ENCODE measurements at places on chromosomes 12 and 14.

DNA sequence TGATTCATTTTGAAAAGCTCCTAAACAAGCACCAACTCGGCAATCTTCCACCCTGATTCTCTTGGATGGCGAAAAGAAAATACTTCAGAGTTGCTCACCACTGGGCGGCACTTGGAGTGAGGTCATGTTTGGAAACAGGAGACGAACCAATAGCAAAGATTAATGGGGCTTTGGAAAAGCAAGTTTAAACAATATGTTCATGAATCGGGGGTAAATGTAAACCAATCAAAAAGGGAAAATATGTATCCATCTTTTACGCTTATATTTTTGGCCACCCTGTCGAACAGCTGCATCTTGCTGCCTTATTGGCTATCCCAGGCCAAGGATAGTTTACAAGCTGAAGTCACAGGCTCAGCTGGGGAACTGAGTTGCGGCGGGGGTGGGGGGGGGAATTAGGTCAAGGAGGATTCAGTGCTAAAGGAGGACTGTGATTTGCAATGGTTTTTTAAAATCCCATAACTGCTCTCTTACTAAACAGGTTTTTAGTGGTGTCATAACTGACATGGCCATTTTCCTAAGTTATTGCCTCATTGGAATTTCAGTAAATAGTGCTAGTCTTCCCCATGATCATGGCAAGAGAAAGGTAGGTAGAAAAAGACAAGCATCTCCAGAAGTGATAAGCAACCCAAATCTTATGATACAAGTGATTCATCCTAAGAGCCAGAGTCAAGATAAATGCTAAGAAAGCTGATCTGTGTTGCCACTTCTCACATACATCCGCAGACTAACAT is 210.6 kb downstream of the PHLDA1 start:
- peak; percentile 76 for DNase-seq

- no peak for DNase-seq
These were observed 220.8 kb downstream of the ITPR2 start for GRCh38 chr12:26612203-26612602.

GRCh38 chr14:68780358-68781160 is 12.3 kb downstream of the ZFP36L1 start:
- peak; percentile 82 for DNase-seq

GRCh38 chr12:27336282-27336653 is 3.6 kb downstream of the BMAL2 start:
- DNase-seq, result no peak

DNA sequence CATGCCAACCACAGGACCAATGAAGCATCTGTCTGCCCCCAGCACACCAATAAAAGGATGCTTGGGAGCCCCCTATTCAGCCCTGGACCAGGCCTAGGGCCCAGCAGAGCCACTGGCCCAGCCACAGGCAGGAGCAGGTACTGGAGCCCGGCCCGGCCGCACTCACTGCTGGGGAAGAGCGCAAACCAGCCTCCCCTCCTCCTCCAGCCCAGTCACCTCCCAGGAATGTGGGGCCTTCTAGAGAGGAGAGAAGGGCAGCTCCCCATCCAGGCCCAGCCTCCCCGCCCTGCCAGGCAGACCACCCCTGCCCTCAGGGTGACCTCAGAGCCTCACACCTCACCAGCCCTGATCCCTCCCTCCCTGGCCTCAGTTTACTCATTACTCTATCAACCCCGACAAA is 56.2 kb downstream of the CCNK start:
- peak; percentile 68 for DNase-seq

GRCh38 chr14:102882226-102882906 is 40.1 kb upstream of the AMN start:
- no peak for DNase-seq

- no peak for DNase-seq
These were observed 71.9 kb downstream of the KLHL28 start for GRCh38 chr14:44889595-44890471.

GRCh38 chr12:42090899-42091298 is 53.8 kb downstream of the GXYLT1 start:
- DNase-seq, result peak; percentile 54

GRCh38 chr12:11794751-11795150 is 145.3 kb downstream of the ETV6 start:
- no peak for DNase-seq

GRCh38 chr12:65597527-65597926 is 226.8 kb upstream of the HMGA2 start:
- DNase-seq, result peak; percentile 59

DNA sequence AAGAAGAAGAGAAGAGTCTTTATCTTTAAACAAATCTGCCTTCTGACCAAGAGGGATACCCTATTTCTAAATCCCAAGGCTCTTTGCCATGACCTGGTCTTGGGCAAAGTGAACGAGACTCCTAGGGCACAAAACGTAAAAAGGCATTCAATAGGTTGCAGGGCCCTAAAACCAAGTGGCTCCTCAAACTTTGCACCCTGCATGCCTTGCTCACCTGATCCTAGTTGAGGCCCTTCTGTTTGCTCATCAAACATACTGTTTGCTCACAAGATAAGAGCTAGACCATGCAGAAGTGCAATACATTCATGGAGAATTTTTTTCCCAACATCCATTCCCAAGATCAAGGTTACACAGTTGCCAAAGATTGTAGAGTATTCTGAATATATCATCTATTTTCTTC is 7.9 kb upstream of the PRH1 start:
- no peak for DNase-seq

DNA sequence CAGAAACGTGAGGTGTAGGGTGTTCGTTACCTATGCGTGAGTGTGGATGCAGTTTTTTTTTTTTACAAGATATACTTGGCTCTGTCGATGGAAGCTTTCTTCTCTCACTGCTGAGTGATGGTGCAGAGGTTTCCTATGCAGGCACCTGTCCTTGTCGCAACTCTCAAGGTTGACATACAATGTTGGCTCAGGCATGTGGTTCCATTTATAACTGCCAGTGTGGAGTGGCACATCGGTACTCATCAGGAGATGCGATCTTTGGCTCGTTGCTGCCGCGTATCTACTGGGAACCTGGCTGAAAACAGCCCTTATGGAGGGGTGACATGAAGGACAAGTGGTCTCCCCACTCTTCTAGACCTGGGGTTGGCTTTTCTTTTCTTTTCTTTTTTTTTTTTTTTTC is 109.0 kb downstream of the ZNF664 start:
- no peak for DNase-seq

DNA sequence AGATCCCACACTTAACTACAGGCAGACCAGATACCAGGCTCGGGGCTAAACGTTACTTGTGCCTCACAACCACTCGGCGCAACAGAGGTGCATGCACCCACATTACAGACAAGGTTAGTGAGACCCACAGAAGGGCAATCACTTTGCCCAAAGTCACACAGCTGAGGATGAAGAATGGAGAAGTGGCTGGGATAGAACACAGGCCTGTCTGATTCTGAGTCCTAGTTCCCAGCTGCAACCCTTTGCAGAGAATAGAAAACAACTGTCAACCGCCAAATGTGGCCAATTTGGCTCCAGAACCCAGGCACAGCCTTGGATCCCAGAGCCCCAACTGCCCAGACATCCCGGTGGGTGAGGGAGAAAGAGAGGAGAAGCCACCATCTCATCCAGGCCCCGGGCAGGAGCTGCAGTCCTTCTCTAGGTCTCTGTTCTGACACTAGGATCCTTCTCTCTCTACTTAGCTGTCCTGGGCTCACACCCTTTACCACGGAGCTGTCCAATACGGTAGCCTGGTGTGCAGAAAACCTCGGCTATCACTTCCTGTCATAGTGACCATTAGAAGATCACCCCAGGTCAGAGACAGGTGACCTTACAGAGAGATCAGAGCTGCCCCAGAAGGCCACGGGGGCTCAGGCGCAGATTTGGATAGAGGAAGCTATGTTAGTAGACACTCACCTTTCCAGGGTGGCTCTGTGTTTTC is 59.1 kb downstream of the FAM222A start:
- DNase-seq, result no peak

GRCh38 chr12:58313091-58313855 is 371.9 kb downstream of the ATP23 start:
- DNase-seq, result peak; percentile 69

GRCh38 chr14:22836301-22837113 is at the start of gene MMP14:
Gene MMP14, plus strand, starts transcription at chr14:22836585. Its CDS starts 233 bp downstream, at chr14:22836818.
- peak; percentile 95 for DNase-seq

DNA sequence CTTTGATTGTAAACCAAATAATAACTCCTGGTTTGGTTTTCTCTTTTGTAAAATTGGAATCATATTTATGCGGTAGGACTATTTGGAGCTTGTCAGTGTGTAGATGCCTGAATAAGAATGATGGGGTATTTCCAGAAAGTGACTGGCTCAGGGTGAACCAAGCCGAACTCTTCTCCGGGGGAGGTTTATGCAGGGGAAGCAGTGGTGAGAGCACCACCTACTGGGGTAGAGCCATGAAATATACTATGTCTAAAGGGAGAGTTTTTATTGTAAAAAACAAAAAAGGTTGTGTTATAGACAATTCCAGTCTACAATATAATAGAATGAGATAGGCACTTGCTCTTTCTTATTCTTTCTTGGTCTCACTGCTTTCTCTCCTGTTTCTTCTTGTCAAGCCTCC is 222.9 kb upstream of the SLC16A7 start:
- DNase-seq, result peak; percentile 5

GRCh38 chr12:79661629-79662028 is 29.1 kb downstream of the PAWR start:
- DNase-seq, result peak; percentile 6

DNA sequence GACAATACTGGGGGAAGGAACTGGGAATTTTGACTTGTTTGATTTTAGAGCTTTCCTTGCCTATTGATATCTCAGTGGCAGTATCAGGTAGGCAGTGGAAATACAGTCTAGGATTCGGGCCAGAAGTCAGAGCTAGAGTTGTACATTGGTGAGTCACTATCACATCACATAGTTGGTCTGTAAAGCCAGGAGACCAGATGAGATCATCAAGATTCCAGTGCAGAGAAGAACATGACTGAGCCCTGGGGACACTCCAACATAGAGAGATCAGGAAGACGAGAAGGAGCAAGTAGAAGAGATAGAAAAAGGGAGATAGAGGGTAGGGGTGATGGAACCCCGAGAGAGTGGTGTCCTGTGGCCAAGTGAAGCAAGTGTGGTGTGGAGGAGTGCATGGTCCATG is 46.6 kb upstream of the NR1H4 start:
- DNase-seq, result peak; percentile 3

DNA sequence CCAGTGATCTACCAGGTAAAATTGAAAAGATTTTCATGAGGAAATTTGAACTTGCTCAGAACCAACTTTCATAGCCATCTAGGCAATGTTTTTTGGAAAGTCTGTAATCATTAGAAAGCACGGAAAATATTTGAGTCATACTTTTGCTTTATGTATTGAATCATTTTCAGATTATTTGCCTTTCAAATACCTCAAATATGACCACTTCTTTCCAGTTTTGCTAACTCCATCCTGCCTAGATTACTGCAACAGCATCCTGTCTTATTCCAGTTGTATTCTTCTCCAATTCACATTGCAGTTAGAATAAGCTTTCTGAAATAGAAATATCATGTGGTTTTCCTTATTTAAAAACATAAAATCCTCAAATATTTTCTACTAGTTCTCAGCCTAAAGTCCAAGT is 239.8 kb upstream of the FAR2 start:
- DNase-seq, result no peak

- DNase-seq, result no peak
These were observed 81.7 kb upstream of the PRB2 start for GRCh38 chr12:11477110-11477509.

DNA sequence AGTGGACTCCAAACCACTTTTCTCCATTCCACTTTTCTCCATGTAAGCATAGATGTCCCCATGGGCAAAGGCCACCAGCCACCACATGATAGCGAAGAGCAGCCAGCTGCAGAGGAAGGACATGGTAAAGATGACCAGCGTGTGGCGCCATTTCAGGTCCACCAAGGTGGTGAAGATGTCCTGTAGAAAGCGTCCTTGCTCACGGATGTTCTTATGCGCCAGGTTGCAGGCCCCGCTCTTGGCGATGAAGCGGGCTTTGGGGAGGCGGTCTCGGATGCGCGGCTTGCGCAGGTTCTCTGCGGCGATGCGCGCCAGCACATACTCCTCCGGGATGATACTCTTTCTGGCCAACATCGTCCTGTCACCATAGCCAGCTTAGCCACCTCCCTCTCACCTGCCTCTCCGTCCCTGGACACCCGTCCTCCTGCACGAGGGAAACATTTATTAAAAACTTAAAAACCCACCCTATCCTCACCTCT is 1.2 kb downstream of the KCNJ8 start:
- no peak for DNase-seq

DNA sequence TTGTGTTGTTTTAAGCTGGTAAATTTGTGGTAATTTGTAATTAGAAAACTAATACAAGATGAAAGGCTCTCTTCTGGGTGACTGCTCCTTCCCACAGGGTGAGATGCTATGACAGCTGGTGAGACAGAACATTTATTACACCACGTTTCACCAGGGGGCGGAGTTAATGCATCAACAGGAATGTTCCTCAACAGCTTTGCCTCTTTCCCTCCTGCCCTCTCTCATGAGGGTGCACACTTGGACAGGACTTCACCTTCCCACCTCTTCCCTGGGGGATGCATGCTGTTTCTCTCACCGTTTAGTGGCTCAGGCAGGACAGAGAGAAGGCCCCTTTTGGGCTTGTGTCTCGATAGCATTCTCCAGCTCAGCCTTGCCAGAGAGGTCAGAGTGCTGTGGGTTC is 13.4 kb upstream of the PPP1R1A start:
- peak; percentile 10 for DNase-seq

DNA sequence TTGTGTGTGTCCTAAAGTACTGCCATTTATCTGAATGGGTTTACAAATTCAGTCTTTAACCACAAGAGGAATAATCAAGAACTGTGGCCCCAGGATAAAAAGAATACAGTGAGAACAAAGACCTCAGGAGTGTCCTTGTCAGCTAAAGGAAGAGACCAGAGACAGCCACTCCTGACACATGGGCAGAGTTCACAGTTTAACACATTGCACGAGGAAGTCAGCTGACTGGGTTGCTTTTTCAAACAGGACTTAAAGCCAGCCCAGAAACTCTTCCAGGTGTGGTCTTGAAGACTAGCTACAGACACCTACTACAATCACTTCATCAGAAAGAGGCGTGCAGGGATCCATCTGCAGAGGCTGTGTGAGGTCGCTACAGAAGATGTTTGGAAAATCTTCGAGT is 42.8 kb downstream of the GNS start:
- no peak for DNase-seq

- peak; percentile 42 for DNase-seq
These were observed 56.2 kb downstream of the NTF3 start for GRCh38 chr12:5487948-5488625.

- DNase-seq, result peak; percentile 43
These were observed 122.4 kb downstream of the GPR135 start for GRCh38 chr14:59342516-59343484.

- no peak for DNase-seq
These were observed 9.1 kb downstream of the BTBD6 start for GRCh38 chr14:105257464-105257863.

GRCh38 chr14:89540830-89541470 is 123.9 kb upstream of the FOXN3 start:
- peak; percentile 38 for DNase-seq

GRCh38 chr12:100987552-100988521 is 193.3 kb downstream of the ANO4 start:
- peak; percentile 32 for DNase-seq

DNA sequence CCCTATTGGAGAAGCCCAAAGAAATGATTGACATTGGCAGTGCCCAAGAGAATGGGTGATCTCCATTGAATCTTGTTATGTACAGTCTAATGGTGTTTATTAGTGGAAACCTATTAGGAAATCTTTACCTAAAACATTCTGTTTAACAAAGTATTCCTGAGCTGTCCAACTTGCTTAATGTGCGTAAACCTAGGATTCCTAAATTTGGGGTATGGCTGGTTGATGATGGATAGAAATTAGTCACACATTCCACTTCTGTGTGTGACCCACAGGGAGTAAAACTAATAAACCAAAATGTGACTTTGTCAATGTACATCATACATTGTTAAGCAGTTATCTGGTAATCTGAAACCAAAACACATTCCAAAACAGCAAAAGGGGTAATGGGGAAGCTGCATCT is 761.3 kb downstream of the FSCB start:
- no peak for DNase-seq

Data from RPMI7951 (cell line).